GM12878 (cell line): ENCODE measurements at places on chromosomes 4 and X.

- no peak for DNase-seq
These were observed 499.6 kb downstream of the ACTRT1 start for GRCh38 chrX:127552571-127552970.

- no peak for DNase-seq
These were observed 84.8 kb downstream of the PHEX start for GRCh38 chrX:22116605-22117546.

DNA sequence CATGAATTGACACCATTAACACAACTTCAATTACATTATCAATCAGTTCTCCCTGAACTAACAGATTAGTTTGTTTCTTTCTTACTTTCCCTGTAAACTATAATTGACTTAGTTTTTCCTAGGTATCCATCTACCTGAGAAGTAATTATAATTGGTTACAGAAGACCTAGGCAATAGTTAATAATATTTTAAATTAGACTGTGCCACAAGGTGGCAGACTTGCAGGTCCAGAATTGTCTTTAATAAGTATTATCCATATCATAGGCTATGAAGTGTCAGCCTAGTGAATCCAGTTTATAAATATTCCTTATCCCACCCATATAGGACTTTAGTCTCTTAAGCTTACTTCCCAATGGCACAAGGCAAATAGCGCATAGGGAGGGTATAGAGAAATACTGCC lies 48.9 kb upstream of the FAM47B start:
- DNase-seq: no peak

DNA sequence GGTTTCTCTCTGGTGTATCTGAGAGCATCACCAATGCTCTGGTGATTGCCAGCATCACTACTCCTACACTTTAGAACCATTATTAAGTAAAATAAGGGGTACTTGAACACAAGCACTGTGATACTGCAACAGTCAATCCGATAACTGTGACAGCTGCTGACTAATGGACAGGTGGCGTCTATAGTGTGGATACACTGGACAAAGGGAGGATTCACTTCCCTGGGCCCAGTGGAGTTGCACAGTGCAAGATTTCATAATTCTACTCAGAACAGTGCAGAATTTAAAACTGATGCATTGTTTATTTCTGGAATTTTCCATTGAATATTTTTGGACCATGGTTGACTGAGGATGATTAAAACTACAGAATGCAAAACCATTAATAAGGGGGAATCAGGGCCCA lies 97.8 kb downstream of the SHROOM3 start:
- no peak for DNase-seq

- no peak for DNase-seq
These were observed 19.5 kb downstream of the LRPAP1 start for GRCh38 chr4:3512719-3513118.

DNA sequence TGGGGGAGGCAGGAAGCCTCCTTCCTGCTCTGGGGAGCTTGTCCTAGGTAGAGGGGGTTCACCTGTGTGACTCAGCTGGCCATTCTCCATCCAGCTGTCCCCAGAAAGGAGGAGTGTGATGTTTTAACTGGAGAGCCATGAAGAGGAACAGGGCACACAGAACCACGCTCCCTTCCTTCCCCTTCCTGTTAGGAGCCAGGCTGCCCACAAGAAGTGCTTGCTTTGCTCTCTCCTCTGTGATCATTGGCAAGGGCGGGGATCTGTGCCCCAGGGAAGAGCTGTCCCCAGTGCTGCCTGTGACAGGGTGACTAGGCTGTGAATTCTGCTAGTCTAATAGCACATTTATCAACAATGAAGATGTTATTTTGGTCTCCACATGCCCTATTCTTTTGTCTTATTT lies 169.6 kb upstream of the GATB start:
- DNase-seq: no peak

DNA sequence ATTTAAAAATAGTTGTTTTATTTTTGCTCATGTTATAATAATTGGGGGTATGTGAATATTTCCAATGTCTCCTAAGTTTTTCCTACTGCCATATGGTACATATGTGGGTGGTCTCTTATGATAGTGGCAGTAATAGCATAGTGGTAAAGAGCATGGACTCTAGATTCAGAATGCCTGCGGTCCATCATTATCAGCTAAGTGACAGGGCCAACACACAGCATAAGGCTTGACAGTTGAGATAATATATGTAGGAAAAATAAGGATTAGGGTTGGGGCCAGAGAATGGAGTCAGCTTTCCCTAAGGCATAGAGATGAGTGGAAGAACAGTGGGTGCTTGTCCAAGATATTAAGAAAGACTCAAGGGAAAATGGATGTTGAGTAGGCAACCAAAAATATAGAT lies 2707.5 kb downstream of the PCDH7 start:
- DNase-seq: no peak

DNA sequence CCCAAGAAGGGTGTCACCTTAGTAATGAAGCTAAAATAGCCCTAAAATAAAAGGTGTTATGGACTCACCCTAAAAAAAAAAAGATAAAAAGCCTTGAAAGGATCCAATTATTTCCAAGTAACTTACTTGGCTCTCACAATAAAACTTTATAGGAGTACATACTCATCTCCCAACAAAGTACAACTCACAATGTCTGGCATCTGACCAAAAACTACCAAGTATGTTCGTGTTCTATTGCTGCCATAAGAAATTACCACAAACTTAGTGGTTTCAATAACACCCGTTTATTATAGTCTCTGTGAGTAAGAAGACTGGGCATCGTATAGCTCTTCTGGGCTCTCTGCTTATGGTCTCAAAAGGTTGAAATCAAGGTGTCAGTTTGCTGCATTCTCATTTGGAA lies 51.0 kb downstream of the BEX1 start:
- no peak for DNase-seq

DNA sequence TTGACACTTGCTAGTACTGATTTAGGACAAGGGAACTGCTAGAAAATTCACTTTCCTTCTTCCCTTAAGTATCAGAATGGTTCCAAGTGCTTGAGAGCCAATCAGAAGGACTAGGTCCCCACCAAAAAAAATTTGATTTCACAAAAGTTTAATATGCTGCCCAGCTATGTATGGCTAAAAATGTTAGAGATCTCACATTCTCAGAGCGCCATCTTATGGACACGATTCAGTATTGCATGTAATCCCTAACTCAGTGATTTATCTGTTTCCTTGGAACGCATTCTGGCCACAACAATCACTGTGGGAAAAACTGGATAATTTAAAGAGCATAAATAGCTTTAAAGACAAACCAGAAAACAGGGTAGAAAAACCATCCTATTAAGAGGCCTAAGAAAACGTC lies 255.1 kb upstream of the GPC4 start:
- peak; percentile 1 for DNase-seq

- DNase-seq: no peak
These were observed 12.7 kb downstream of the PGK1 start for GRCh38 chrX:78116766-78117165.

DNA sequence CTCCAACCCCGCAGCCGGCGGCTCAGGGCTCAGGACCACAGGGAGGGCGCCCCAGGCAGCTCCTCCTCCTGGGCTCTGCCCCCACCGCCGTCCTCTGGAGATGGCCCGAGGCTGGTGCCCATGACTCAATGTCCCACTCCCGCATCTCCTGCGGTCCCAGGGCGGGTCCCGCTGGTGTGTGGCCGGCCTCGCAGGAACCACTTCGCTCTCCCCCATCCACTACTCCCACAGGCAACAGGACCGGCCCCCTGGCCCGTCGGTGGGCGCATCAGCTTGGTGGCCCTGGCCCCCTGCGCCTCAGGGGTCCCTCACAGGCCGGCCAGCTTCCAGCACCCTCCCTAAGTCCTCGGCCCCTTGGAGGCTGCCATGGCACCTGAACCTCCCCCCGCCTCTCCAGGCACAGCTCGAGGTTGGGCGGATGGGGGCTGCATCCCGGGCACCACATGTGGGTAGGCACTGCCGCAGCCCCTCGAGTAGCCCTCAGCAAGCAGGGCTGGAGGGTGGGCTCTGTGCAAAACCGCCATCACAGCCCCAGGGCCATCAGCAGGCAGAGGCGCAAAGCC lies 22.8 kb upstream of the SPON2 start:
- no peak for DNase-seq

DNA sequence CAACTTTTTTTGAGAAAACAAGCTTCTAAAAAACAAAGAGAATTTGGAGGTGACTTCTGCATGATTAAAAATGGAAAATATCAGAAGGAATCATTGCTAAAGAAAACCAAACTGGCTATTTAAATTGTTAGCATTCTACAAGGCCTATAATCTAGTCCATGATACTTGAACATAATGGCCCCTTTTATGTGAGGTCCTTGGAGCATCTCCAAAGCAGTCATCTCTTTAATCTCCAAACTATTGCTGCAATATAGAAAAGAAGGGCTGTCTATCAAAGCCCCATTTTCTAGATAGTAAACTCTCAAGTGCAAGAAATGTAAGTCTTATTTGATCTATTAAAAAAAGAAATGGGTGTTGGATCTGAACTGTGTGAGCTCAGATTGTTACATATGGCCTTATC lies 615.1 kb downstream of the CENPC start:
- DNase-seq: no peak

DNA sequence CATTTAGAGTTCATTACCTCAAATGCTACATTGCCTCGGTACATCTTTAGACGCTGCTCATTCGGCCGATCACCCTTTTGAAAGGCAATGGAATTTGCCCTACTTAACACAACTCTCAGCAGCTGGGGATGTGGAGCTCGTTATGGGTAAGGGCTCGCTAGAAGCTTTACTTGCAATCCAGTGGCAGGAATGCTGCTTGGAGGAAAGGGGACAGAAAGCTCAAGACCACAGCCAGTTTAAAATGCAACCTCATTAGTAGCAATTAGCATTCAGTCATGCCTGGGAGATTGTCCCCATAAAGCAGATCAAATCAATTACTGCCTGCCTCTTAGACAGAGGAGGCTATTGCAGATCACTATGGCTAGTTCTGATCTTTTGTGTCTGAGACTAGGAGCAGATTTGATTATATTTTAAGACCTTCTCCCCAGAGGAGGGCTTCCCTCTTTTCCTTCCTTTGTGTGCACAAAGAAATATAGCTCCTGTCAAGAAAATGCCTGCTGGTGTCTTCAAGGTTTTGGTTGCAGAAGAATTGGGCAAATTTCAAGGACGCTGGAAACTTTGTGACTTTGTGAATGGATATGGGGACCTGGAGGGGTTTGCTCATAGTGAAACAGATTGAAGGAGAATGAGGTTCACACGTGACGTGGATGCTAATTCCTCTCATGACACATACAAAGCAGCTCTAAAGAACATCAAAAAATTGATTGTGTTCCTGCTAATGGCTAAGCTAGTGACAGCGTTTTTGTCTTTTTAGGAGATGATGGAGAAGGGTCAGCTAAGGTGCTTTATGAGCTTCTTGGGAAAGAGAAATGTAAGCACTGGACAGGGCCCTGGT lies 237.5 kb upstream of the GLRA2 start:
- DNase-seq: no peak

- DNase-seq: no peak
These were observed 22.9 kb downstream of the MID2 start for GRCh38 chrX:107848591-107848990.

- no peak for DNase-seq
These were observed at the start of gene FGFRL1 for GRCh38 chr4:1011022-1011665. TSS of gene FGFRL1 (plus strand) at chr4:1011626. CDS start at chr4:1012486, 860 bp downstream.

GRCh38 chrX:31629195-31629594 lies 557.4 kb upstream of the FTHL17 start:
- DNase-seq: no peak

DNA sequence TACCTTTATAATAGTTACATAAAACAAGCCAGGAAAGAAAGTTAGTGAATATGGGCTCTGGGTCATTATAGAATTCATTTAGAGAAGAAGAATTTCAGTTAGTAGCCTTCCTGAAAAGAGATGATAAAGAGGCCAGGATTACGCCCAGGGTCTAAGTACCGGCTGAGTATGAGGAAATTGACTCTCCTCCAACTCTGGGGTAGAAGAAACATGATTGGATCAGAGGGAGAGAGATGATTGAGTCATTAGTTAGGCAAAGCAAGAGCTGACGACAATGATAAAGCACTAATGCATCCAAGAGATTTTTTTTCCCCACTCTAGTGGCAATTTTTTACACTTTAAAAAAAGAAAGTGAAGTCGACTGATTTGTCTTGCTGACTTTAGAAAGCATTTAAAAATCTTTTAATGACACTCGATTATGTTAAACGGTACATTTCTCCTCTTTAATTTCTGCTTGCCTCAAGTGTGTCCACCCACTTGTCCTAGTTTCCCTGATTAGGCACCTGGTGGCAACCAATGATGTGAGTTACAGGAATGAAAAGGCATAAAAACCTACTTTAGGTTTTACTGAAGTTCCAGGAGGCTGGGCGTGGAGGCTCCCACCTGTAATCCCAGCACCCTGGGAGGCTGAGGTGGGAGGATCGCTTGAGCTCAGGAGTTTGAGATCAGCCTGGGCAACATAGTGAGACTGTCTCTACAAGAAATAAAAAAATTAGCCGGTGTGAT lies 37.3 kb upstream of the IGFBP7 start:
- DNase-seq: no peak

DNA sequence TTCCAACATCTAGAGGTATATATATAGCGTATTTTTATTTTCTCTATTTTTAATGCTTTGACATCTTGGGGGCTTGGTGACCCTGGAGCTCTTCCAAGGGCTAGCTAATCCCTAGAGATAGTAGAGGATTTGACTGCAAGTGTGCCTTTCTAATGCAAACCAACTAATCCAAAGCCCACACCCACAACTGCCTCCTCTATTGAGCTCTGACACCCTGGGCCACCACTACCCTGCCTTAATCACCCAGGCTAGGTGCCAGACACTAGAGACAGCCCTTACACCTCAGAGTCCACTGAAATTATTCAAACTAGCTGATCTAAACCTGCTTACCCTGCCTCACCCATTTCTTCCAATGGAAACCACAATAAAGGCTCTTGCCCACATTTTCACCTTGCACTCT lies 69.6 kb upstream of the ATXN3L start:
- DNase-seq: no peak

DNA sequence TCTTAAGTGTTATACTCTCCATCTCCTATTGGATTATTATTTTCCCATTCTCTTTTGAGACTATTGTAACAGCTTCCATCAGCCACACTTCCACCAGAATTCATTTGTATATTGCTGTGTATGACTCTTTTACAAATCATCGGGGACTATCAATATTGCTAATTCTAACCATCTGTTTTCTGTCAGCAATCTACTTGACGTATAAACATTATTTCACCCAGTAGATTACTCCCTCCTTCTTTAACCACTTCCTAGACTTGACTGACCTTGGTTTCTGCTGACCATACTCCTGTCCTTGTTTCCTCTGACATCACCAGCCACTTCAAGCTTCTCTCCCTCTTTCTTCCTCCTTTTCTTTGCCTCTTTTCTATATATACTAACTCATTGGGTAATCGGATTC lies 402.9 kb downstream of the PCDH18 start:
- DNase-seq: no peak
